ENCODE measurements at places on chromosomes 3 and 15. TPM values are rescaled to one million over a fixed set of nuclear protein-coding genes. Genes with fewer than 3 reads are reported as not detected.

OIP5 gene
- total RNA-seq: 0.89 TPM

DNA sequence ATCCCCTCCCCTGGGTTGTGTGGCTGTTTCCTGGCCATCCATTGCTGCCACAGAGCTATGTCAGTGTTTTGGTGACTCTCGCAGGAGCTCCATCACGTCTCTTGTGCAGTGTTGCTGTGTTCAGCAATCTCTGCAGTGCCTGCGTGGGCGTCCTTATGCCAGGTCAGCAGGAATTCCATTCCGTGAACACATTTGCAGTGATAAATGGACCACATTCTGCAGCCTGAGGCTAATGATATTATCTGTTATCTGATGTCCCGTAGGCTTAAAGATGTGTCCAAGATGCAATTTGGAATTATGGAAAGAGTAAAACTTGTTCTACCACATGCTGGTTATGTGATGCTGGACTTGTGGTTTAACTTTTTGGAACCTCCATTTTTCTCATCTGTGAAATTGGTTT is 25.5 kb upstream of the COL6A6 start:
- no peak for DNase-seq
- H3K4me3 ChIP-seq: no peak overlapping the region

PLA2G4D gene
- not detected for total RNA-seq

DNA sequence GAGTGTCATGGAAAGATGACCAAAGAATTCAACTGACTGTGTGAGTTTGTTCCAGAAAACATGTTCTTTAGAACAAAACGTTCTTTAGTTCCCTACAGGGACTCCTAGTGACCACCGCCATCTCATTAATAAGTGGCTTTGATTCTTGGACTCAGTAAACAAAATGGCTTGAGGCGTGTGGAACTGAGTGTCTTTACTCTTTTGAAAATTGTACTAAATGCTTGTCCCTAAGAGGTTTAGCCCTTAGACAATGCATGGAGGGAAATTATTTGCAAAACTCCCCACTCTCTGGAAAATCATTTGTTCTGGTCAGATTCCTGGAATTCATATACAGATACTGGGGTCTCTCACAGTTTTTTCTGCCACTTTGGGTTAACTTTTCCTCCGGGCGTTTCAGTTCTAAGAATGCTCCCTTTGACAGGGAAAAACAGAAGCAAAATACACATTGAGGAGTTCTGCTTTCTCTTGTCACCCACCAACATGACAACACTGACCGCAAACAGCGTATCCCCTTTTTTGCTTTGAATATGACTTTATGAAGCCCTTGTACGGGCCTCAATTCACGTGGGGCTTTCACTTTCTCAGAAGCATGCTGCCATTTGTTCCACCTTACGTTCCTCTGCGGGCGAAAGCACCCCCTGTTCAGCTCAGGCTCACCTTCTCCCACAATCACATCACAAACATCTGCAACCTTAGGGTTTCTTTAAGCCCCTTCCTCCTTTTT is 15.3 kb upstream of the NRROS start:
- no peaks in the 10 kb centered on the region for H3K4me1 ChIP-seq
- no peaks in the 10 kb centered on the region for H3K36me3 ChIP-seq
- no peak overlapping the region for H3K27ac ChIP-seq
- no peak overlapping the region for H3K4me3 ChIP-seq
- no peaks in the 10 kb centered on the region for H3K27me3 ChIP-seq
- no peak for DNase-seq

DNA sequence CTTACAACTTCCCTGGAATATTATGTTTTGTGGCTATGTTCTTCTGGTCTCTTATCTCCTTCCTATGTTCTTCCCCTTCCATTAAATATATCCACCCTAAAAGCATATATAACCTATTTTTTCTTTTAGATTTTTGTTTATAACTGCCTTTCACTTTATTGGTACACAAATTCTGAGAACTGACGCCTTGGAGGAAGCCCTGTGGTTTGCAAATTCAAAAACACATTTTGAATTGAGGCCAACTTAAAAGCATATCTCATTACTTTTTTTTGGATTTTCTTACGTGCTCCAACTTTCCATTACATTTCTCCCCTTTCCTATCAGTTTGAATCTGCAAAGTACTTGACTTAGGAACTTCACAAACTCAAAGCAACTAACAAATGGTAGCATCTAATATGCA is 15.3 kb upstream of the COLQ start:
- H3K27ac ChIP-seq: no peak overlapping the region
- no peak for DNase-seq
- H3K36me3 ChIP-seq: no peaks in the 10 kb centered on the region
- no peak overlapping the region for H3K4me3 ChIP-seq
- no peaks in the 10 kb centered on the region for H3K4me1 ChIP-seq
- H3K27me3 ChIP-seq: no peaks in the 10 kb centered on the region

DNA sequence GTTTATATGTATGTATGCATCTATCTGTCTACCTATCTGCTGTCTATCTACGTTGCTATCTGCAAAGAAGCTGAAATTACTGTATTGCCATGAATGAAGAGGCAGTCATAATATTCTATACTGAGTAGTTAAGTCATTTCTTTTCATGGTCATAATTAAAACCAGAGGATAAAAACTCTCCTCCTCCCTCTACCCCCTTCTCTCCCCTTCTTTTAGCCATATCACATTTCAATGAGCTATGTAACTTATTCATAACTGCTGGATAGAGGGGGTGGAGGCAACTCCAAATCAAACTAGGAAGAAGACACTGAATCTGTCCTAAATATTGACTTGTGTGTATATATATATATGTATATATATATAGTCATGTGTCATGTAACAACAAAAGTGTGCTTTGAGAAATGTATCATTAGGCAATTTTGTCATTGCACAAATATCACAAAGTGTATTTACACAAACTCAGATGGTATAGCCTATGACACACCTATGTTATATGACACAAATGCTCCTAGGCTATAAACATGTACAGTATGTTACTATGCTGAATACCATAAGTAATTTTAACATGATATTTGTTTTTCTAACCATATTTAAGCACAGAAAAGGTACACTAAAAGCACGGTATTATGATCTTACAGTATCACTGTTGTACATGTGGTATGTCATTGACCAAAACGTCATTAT is 229.7 kb upstream of the KCNMB2 start:
- no peak for DNase-seq
- H3K4me1 ChIP-seq: no peaks in the 10 kb centered on the region
- H3K4me3 ChIP-seq: no peak overlapping the region
- H3K36me3 ChIP-seq: no peaks in the 10 kb centered on the region
- H3K27ac ChIP-seq: no peak overlapping the region
- H3K27me3 ChIP-seq: no peaks in the 10 kb centered on the region

GRCh38 chr3:196147116-196147515 is 64.1 kb downstream of the ZDHHC19 start:
- no peaks in the 10 kb centered on the region for H3K27me3 ChIP-seq
- H3K36me3 ChIP-seq: no peaks in the 10 kb centered on the region
- H3K4me3 ChIP-seq: no peak overlapping the region
- no peak overlapping the region for H3K27ac ChIP-seq

CDCP1 gene
- total RNA-seq: 0.47 TPM
